Chondrocyte (in vitro differentiated cells): ENCODE measurements at places on chromosomes 4 and X. TPM values are rescaled to one million over a fixed set of nuclear protein-coding genes. Genes with fewer than 3 reads are reported as not detected.

The GLRB gene
- 11.4 to 22.6 TPM (median 12.6 TPM) in 3 replicates for total RNA-seq

DNA sequence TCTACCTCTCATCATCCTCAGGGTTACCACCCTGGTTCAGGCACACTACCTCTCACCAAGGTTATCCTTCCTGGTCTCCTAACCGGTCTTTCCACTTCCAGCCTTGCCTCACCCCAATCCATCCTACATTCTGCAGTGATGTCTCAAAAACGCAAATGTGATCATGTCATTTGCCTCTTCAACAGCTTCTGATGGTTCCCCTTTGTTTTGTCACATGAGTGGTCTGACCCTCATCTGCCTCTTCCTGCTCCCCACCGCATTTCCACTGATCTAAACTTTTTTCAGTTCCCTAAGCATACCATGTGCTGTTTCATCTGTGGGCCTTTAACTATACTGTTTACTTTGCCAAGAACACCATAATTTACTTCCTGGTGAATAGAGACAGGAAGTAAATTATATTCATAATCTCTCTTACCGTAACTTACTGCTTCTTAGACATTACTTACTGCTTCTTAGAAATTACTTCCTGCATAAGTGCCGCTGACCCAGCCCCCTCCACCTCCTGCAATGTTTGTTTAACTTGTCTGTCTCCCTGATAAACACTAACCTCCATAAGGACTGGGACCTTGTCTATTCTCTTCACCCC lies 27.1 kb upstream of the NSUN7 start:
- H3K36me3 ChIP-seq: peaks cover 2% of the 10 kb centered on the region
- no peak overlapping the region for H3K4me3 ChIP-seq
- peaks cover 3% of the 10 kb centered on the region for H3K4me1 ChIP-seq
- no peak overlapping the region for H3K27ac ChIP-seq

GRCh38 chrX:12228862-12229261 lies 90.6 kb downstream of the FRMPD4 start:
- no peaks in the 10 kb centered on the region for H3K4me1 ChIP-seq
- no peaks in the 10 kb centered on the region for H3K36me3 ChIP-seq
- no peak overlapping the region for H3K27ac ChIP-seq
- no peak overlapping the region for H3K4me3 ChIP-seq
- DNase-seq: no peak

The DNAAF6 gene
- not detected in 3 replicates for total RNA-seq

GRCh38 chr4:42638993-42639392 lies 17.9 kb downstream of the ATP8A1 start:
- H3K36me3 ChIP-seq: no peaks in the 10 kb centered on the region
- DNase-seq: no peak
- peaks cover 12% of the 10 kb centered on the region for H3K27me3 ChIP-seq
- H3K27ac ChIP-seq: no peak overlapping the region

- peak overlapping the region; percentile 40 for H3K4me3 ChIP-seq
- H3K27me3 ChIP-seq: no peaks in the 10 kb centered on the region
- no peak for DNase-seq
- peaks cover 23% of the 10 kb centered on the region for H3K4me1 ChIP-seq
- H3K36me3 ChIP-seq: no peaks in the 10 kb centered on the region
- H3K27ac ChIP-seq: peak overlapping the region; percentile 75
These were observed 116.3 kb downstream of the SHROOM4 start for GRCh38 chrX:50697691-50698090.

The TMEM271 gene
- not detected in 3 replicates for total RNA-seq

- no peak overlapping the region for H3K4me3 ChIP-seq
- no peaks in the 10 kb centered on the region for H3K36me3 ChIP-seq
- no peaks in the 10 kb centered on the region for H3K4me1 ChIP-seq
- no peak overlapping the region for H3K27ac ChIP-seq
- DNase-seq: no peak
These were observed 82.2 kb upstream of the VEGFC start for GRCh38 chr4:176874721-176875445.

DNA sequence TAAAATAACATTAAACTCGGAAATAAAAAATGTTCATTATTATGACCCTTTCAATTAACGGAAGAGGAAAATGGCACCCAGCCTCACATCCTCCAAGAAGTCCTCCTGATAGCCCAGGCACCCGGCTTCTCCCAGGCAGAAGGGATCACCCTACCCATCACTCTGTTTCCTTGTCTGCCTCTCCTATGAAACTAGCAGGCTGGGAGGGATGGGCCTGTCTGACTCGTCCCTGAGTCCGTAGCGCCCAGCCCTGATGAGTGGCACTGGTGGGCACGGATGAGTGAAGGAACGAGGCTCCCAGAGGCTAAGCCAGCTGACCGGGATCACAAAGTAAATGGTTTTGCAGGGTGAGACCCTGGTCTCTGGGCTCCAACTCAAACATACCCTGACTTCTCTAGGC lies 28.6 kb upstream of the KIAA0232 start:
- peaks cover 9% of the 10 kb centered on the region for H3K4me1 ChIP-seq
- H3K36me3 ChIP-seq: no peaks in the 10 kb centered on the region
- no peak for DNase-seq
- no peak overlapping the region for H3K4me3 ChIP-seq
- no peak overlapping the region for H3K27ac ChIP-seq

- no peak overlapping the region for H3K4me3 ChIP-seq
- H3K27ac ChIP-seq: peak overlapping the region; percentile 37
- H3K27me3 ChIP-seq: no peaks in the 10 kb centered on the region
- no peak for DNase-seq
- peaks cover 31% of the 10 kb centered on the region for H3K4me1 ChIP-seq
- no peaks in the 10 kb centered on the region for H3K36me3 ChIP-seq
These were observed 855.1 kb upstream of the INTU start for GRCh38 chr4:126777649-126778048.

- H3K36me3 ChIP-seq: peaks cover 2% of the 10 kb centered on the region
- H3K27ac ChIP-seq: no peak overlapping the region
- no peak overlapping the region for H3K4me3 ChIP-seq
- DNase-seq: no peak
- H3K4me1 ChIP-seq: peaks cover 4% of the 10 kb centered on the region
These were observed 17.0 kb downstream of the MAB21L2 start for GRCh38 chr4:150598909-150599308.

The TXK gene
- 0.22 TPM in 1 of 3 replicates, not detected in the others for total RNA-seq

DNA sequence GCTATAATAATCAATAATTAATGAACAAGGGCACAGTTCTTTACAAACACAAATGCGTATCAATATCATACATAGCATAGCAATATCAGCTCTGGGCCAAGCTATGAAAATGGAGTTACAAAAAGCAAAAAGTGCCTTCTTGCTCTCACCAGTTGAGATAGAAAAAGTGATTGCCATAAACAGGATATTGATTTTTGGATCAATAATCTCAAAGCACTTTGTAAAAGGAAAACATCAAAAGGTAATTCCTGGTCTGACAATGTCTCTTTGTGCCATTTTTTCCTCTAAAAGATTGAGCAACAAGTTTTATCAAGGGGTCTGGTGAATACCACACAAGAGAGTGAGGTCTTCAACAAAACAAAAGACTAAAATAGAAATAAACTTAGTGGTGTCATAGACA lies 42.4 kb downstream of the ABCB7 start:
- no peak overlapping the region for H3K4me3 ChIP-seq
- peaks cover 1% of the 10 kb centered on the region for H3K36me3 ChIP-seq
- no peaks in the 10 kb centered on the region for H3K4me1 ChIP-seq
- H3K27ac ChIP-seq: no peak overlapping the region
- H3K27me3 ChIP-seq: no peaks in the 10 kb centered on the region

The STEEP1 gene
- total RNA-seq: 17.1 to 20.3 TPM (median 19.2 TPM) in 3 replicates

The SORCS2 gene
- 9.4 to 21.7 TPM (median 10.9 TPM) in 3 replicates for total RNA-seq

- H3K4me3 ChIP-seq: peak overlapping the region; percentile 94
- peaks cover 38% of the 10 kb centered on the region for H3K4me1 ChIP-seq
- DNase-seq: no peak
- H3K27me3 ChIP-seq: peaks cover 2% of the 10 kb centered on the region
These were observed 626 bp downstream of the YTHDC1 start for GRCh38 chr4:68349279-68349648.

DNA sequence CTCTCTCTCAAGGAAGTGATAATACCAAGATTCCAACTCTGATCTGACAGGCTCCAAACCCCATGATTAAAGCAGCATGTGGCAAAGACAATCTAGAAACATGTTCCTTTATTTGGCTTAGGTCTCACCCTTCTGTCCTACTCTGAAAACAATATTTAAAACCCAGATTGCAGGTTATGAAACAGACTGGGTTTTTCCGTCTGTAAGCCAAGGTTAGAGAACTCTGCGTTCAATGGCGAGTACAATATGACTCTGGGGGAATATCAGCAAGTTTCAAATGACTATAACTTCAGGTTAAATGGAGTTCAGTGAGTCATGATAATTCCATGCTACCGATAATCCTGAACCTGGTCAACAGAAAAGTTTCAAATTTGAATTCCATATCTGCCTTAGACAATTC lies 50.8 kb downstream of the ANAPC10 start:
- peak overlapping the region; percentile 42 for H3K27ac ChIP-seq
- peaks cover 62% of the 10 kb centered on the region for H3K4me1 ChIP-seq
- H3K4me3 ChIP-seq: no peak overlapping the region

DNA sequence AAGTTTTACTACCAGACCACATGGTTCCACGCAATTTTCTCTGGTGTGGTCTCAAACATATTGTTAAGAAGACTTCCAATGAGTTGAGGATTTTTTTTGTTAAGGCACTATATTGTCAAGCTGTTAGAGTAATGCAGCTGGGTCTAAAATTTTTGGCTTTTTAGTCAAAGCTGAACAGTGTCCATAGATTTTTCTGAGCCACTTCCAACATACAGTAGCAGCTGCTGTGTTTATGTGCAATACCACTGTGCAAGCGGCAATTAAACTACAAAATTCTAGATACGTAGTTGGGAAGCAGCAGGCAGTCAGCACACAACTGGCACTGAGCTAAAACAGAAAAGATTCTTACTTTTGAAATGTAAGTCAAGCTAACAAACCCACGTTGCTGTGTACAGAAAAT lies 1551.1 kb upstream of the AGA start:
- H3K4me3 ChIP-seq: no peak overlapping the region
- no peak overlapping the region for H3K27ac ChIP-seq
- no peaks in the 10 kb centered on the region for H3K27me3 ChIP-seq
- no peaks in the 10 kb centered on the region for H3K4me1 ChIP-seq
- DNase-seq: no peak

- peaks cover 24% of the 10 kb centered on the region for H3K4me1 ChIP-seq
- H3K4me3 ChIP-seq: no peak overlapping the region
- H3K36me3 ChIP-seq: peaks cover 1% of the 10 kb centered on the region
- H3K27ac ChIP-seq: no peak overlapping the region
- DNase-seq: no peak
- no peaks in the 10 kb centered on the region for H3K27me3 ChIP-seq
These were observed 90.0 kb upstream of the EXOC1L start for GRCh38 chr4:55729351-55730279.

The DMP1 gene
- not detected in 3 replicates for total RNA-seq

GRCh38 chr4:71729856-71730255 lies 54.0 kb downstream of the GC start:
- H3K4me3 ChIP-seq: no peak overlapping the region
- DNase-seq: no peak
- peaks cover 13% of the 10 kb centered on the region for H3K27me3 ChIP-seq
- H3K4me1 ChIP-seq: no peaks in the 10 kb centered on the region
- H3K27ac ChIP-seq: no peak overlapping the region

DNA sequence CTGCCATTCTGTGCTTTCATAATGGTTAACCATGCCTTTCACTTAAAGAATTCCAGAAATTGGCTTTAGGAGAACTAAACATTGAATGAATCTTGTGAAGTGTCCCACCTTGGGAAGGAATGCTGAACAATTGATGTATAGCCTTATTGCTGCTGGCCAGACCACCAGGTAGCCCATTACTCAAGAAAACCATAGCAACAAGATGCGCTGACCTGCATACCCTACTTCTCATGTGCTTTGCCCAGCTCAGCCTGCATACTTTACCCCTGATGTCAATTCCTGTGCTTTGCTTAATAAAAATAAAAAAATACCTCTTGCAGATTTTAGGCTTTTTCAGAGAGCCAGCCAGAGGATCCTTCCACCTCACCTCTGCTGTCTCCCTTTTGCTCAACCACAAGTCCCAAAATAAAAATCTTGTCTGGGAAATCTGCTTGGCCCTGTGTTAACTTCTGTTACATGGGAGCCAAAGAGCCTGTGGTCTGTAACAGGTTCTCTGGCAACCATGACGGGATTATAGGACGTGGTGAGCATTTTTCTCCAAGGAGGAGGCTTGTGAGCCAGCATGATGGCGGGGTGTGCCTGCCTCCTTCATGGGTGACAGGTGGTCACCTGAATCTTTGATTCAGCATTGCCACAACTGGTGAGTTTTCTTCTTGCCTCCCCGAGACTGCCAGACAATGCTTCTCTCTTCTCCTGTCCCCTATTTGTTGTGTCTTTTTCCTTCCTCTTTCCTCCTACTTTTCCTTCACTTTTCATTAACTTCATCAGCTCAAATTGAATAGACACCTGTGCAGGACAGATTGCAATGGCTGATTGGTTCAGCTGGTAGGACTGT lies 106.8 kb downstream of the ARSJ start:
- peaks cover 11% of the 10 kb centered on the region for H3K36me3 ChIP-seq
- H3K4me3 ChIP-seq: no peak overlapping the region
- no peak for DNase-seq

DNA sequence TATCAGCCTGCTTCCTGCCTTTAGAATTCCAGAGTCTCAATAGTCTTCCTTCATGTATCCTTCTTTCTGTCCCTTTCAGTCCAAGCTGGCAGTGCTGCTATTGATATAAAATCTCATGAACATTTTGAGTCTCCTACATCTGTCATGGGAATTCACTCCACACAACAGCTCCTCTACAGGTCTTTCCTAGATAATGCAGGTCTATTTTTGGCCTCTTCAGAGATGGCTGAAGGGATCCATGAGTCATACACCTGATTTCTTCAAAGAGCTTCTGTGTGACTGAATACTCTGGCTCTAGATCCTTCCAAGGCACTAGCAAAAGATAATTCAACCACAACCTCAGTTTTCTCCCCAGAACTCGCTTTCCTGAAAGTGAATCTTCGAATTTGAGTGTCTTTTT lies 115.4 kb downstream of the STPG2 start:
- H3K4me3 ChIP-seq: no peak overlapping the region
- H3K4me1 ChIP-seq: no peaks in the 10 kb centered on the region
- H3K27ac ChIP-seq: no peak overlapping the region
- no peaks in the 10 kb centered on the region for H3K36me3 ChIP-seq
- H3K27me3 ChIP-seq: no peaks in the 10 kb centered on the region

The FATE1 gene
- not detected in 3 replicates for total RNA-seq

DNA sequence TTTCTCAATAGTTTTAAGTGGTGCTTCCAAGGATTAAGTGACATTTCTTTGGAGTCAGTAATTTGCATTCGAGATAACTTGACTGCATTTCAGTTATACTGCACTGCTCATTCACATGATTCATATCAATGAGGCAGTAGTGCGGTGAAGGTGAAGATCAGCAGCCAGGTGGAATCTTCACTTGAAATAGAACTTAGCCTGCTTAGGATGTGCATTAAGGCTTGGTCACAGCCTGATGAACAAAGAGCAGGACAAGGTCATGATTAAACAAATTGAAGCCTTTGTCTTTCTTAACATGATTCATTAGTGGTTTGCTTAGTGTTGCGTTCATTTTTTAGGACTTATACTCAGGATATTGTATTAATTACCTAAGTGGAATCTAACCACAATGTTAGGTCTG lies 212.1 kb upstream of the GALNTL6 start:
- H3K27ac ChIP-seq: no peak overlapping the region
- no peak for DNase-seq
- H3K4me3 ChIP-seq: no peak overlapping the region
- H3K36me3 ChIP-seq: no peaks in the 10 kb centered on the region
